ENCODE measurements at places on chromosomes 3 and 15. TPM values are rescaled to one million over a fixed set of nuclear protein-coding genes. Genes with fewer than 3 reads are reported as not detected.

- ATAC-seq: no peak
Observed at GRCh38 chr3:56624725-56625124, 58.3 kb downstream of the TASOR start.

DNA sequence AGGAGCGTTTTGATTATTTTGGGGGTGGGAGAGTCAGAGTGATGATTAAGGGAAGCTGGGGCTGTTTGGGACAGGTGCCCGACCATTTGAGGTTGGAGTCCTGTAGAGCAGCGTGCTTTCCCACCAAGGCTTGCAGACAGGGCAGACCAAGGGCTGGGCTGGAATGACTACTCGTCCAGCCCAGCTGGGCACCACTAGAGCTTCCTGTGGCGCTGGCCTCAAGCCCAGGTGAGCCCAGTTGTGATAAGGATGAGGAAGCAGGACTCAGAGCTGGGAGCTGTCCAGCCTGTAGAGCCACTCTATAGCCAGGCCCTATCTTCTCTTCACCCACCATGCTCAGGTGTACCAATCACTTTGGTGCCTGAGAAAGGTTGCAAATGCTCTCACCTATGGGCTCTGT, 75.8 kb upstream of the ACAN start:
- no peak for ATAC-seq

- ATAC-seq: no peak
Observed at GRCh38 chr3:115146032-115146417, 1.1 kb downstream of the ZBTB20 start.

- ATAC-seq: no peak
Observed at GRCh38 chr3:131731709-131732108, 228.9 kb upstream of the MRPL3 start.

DNA sequence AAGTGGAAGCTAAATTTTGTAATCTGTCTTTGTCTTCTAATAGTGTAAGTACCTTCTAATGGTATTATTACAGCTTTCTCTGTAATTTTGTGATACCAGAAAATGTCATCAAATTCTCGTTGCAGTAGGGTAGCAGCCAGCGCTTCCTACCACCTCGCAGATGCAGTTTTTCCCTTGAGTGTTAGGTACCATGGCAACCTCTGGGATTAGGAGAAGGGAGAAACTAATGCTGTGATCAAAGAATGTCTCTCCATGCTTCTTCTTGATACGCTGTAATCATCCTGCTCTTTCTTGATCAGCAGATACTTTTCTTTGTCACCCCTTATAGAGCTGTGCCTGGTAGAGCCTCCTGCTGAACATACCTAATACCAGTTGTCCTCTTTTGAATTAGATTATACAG, 27.7 kb downstream of the SRP14 start:
- ATAC-seq: no peak

STARD9 gene
- 31.1 TPM for total RNA-seq

ZIC4 gene
- not detected for total RNA-seq

LPP gene
- total RNA-seq: 2,241 TPM

GPR27 gene
- total RNA-seq: 2.8 TPM

GRCh38 chr15:39595338-39596221, 14.7 kb downstream of the THBS1 start:
- no peak for ATAC-seq

ACTRT3 gene
- 1.8 TPM for total RNA-seq

- no peak for ATAC-seq
Observed at GRCh38 chr15:67409175-67409574, 111.8 kb upstream of the C15orf61 start.

- ATAC-seq: no peak
Observed at GRCh38 chr3:142782616-142783015, 58.8 kb downstream of the TRPC1 start.

AGBL1 gene
- total RNA-seq: not detected

GRCh38 chr15:42608110-42608531, 32.7 kb downstream of the STARD9 start:
- peak; percentile 28 for ATAC-seq

GRCh38 chr3:172606021-172606420, 82.8 kb upstream of the TNFSF10 start:
- ATAC-seq: no peak

- ATAC-seq: no peak
Observed at GRCh38 chr3:76756577-76756976, 283.3 kb upstream of the ROBO2 start.

GRCh38 chr15:70111203-70112073, 13.7 kb upstream of the TLE3 start:
- peak; percentile 91 for ATAC-seq

GRCh38 chr3:8486936-8487335, 14.7 kb upstream of the LMCD1 start:
- ATAC-seq: no peak

- no peak for ATAC-seq
Observed at GRCh38 chr3:72174040-72174439, 389.1 kb upstream of the PROK2 start.

GRCh38 chr3:58202917-58203360, 7.8 kb downstream of the DNASE1L3 start:
- ATAC-seq: no peak

DNA sequence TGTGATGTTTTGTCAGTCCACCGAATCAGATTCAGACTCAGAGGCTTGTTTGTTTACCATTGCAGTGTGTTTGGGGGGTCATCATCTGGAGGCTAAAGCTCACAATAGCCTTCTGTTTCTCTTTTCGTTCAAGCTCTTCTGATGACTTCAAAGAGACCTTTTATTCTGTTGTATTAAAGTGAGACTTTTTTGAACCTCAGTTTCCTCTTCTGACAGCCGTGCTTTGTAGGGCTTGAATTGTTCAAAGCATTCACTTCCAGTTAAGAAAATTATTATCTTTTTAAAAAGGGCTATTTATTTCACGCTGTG, 1.3 kb downstream of the PXK start:
- ATAC-seq: no peak

GRCh38 chr3:51975852-51976549, 1.1 kb downstream of the ABHD14A start:
- peak; percentile 19 for ATAC-seq

DNA sequence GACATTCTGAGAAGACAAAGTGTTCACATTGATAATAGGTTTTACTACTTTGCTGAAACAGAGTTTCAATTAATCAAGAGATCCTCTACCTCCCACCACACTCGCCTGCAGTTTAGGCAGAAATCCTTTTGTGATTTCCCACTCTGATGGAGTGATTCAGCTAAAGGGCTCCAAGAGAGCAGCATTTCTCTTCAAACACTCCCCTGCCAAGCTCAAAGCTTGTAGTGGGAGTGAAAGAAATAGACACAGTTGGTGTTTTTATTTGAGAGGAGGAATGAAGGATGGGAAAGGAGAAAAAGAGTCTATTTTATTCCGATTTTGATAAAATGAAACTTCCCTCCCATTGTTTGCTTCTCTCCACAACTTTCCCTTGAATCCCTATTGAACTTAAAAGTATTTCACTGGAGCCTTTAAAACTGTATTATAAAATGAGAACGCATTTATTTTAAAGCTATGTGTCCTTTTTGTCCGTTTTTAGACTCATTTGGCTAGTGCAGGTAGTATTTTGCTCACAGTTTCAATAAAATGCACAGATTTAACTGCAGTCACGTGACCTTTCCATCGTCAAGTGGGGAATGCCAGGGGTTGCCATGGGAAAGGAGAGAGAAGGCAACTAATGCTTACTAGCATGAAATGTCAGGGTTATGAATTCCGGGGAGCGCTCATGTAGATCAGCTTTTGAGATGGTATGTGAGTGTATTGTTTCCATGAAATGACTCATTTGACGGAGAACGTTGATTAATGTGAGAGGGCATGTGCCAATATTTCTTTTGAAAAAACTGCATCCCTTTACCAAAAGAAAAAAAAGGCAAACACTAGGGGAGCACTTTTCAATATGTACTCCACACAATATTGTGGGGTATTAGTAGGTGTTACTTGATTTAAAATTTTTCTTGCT, 7.7 kb upstream of the OSBPL11 start:
- ATAC-seq: no peak

GRCh38 chr3:128864351-128864811, 15.0 kb upstream of the ACAD9 start:
- ATAC-seq: peak; percentile 55

GRCh38 chr15:82641129-82641798, 5.9 kb downstream of the CPEB1 start:
- no peak for ATAC-seq

DNA sequence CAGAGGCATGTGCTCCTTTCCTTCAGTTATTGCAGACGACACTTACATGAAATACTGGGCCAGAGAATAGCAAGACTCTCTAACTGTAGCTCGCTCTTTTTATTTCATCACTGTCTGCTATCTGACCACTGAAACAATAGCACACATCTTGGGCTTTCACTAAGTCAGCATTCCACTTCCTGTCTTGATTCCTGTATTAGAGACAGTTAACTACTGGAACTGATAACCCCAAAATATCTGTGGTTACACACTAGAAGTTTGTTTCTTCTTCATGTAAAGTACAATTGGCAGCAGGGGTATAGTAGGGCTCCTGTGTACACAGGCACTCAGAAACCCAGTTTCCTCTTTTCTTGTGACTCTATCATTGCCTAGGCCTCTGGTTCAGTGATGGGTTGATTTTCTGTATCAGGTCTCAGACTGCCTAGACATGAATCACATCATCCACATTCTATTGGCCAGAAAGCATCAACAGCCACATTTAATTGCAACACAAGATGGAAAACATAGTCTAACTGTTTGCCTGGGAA, 230.2 kb upstream of the CD96 start:
- ATAC-seq: no peak

DNA sequence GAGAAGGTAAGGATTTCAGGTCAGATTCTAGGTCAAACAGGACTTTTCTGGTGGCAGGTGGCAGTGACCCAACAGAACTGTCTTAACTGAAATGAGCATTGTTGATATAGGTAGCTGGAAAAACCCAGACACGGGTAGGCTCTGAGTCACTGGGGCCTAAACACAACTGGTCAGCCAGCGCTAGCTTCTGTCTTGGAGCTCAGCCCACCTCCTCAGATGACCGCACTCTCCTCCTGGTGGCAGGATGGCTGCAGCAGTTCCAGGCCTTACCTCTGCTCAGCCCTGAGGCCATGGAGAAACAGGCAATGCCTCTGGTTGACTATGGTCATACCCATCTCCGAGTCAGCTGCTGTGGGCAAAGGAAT, 61.1 kb upstream of the GATA2 start:
- no peak for ATAC-seq

GRCh38 chr3:164539215-164539614, 539.1 kb downstream of the SI start:
- ATAC-seq: no peak

DNA sequence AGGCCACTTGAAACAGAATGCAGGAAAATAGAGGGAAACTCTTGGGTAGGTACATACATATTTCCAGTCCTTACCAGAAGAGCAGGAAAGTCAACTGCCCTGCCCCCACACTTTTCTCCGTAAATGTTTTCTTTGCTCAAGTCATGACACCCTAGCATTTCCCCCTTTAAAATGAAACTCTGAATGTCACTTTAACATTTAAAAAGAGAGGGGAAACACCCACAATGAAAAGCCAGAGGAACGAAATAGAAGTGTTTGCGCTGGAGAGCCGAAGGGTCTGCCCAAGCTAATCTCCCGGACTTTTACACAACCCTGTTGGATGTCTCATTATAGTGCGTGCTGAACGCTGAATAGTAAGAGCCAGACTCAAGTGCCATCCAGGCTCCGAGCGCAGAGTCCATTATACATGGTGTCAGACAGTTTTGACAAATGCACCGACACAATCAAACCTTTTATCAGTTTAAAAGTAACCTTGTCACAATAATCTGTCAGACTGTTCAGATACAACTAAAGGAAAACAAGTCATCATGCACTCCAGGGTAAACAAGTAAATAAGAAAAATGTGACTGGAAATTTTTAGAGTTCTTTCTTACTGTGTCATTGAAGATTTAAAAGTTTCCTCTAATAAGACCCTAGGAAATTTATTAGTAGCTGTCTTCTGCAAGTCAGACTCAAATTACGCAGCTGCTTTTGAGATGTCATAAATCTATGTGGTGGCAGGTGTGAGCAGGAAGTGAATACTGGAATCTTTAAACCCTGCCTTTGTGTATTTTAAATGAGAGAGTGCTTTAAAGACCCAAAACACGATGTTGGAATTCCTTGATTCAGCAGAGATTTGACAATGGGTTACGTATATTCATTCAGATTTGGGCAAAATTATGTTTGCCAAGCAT, 159.8 kb downstream of the RBMS3 start:
- ATAC-seq: no peak

DNA sequence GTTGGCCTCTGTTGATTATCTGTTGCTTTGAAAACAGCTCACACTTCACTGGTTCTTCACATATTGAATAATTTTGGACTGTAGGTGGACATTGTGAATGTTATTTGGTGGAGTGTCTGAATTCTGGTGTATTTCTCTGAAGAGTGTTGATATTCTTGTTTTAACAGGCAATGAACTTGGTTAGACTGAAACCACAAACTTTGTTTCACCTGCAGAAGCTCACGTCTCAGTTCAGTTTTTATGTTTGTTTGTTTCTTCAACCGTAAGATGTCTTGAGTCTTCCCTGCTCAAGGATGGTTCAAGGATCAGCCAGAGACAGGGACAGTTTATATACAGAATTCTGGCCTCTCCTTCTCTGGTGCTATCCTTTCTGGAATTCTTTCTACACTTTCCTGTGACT, 43.6 kb downstream of the C3orf20 start:
- ATAC-seq: no peak

DNA sequence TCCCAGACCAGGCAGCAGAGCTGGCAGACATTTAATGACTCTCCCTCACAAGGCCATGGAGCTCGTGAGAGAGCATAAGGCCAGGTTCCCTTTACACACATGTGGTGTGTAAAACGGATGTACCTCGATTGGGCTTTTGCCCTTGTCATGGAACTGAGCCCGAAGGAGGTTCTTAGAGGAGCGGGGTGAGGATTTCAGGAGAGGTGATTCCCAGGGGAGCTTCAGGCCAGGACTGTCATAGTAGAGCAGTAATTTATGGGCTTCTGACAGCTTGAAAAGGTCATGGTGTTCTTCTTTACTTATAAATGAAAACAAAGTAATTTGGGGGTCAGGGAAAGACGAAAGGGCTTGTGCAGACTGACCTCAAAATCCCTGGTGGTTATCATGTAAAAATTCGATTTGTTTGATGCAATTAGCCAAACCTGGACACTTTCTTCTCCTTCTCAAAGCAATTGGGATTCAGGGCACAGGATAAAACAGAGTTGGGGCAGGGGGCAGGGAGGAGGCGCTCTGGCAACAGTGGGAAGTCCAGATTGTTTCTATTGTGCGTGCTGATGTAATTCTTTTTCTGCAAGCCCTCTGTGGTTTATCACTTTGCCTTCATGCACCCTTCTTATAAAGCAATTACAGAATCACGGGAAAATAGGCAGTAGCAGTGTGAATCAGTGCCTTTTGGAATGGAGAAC, 51.0 kb downstream of the CACNA1D start:
- ATAC-seq: no peak

GRCh38 chr3:62175161-62175560, 198.2 kb downstream of the FEZF2 start:
- no peak for ATAC-seq

FEZF2 gene
- total RNA-seq: not detected

DNA sequence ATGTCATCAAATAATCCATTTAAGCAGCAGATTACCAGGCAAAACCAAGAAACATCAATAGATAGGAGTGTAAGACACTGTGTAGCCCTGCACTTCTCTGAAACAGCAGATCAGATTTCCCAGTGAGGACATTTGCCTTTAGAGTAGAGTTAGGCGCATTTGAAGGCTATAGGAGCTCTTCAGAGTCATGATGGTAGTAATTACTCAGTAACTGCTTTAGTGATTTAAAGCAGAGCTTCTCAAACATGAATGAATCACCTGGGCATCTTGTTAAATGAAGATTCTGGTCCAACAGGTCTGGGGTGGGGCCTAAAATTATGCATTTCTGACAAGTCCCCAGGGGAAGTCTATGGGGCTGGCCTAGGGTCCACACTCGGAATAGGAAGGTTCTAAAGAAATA, 36.9 kb downstream of the THRB start:
- ATAC-seq: no peak

- no peak for ATAC-seq
Observed at GRCh38 chr3:139113993-139114375, 69.3 kb upstream of the PRR23C start.
